ENCODE measurements at places on chromosomes 3 and 15.
A peak's percentile ranks its signal among the peaks of the same experiment; 100 is the strongest.

- no peak for DNase-seq
Measured at GRCh38 chr3:138114431-138114918, 933 bp downstream of the DZIP1L start.

DNA sequence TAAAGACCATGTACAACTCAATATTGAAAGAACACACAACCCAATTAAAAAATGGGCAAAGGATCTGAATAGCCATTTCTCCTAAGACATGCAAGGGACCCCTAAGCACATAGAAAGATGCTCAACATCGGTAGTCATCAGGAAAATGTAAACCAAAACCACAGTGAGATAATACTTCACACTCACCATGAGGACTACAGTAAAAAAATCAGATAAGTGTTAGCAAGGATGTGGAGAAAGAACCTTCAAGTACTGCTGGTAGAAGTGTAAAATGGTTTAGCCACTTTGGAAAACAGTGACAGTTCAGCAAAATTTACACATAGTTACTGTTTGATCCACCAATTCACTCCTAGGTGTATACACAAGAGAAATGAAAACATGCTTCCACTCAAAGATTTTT is 30.1 kb upstream of the XIRP1 start:
- no peak for DNase-seq

- no peak for DNase-seq
Measured at GRCh38 chr15:69777356-69777755, 320.4 kb downstream of the TLE3 start.

DNA sequence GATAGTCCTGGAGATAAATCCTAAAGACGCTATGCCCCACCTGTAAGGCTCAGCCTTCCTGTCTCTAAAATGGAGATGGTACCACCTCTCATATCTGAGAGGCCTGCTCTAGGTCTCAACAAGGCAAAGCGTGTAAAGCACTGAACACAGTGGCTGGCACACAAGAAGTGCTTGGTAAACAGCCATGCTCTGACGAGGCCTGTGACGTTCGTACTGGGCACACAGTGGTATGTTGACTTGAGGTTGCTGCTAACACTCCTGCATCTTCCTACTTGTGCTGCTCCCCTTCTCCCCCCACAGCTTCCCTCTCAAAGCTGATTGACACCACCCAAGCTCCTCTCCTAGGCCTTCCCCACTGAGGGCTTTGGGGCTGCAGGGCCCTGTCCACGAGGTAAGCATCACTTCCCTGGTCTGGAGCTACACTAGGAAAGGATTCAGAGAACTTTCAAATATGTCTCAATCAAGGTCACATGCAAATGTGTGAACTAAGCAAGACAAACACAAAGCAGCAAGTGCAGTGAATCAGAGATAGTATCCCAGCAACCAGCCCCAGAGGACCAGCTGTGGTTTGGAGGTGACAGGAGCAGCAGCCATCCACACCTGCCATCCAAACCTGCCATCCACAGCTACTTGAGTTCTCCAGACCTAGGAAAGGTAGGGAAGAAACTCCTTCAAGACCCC is 177.5 kb downstream of the STT3B start:
- DNase-seq: no peak

GRCh38 chr3:130516645-130517512 is at the start of gene COL6A6:
COL6A6 (plus strand) TSS chr3:130517177; CDS start chr3:130560365, 43,188 bp downstream.
- DNase-seq: no peak

- DNase-seq: no peak
Measured at GRCh38 chr3:176767385-176767784, 429.9 kb downstream of the TBL1XR1 start.

GRCh38 chr3:183878071-183878470 is 6.6 kb downstream of the PARL start:
- no peak for DNase-seq

- no peak for DNase-seq
Measured at GRCh38 chr3:58638591-58638990, 28.0 kb downstream of the FAM3D start.

DNA sequence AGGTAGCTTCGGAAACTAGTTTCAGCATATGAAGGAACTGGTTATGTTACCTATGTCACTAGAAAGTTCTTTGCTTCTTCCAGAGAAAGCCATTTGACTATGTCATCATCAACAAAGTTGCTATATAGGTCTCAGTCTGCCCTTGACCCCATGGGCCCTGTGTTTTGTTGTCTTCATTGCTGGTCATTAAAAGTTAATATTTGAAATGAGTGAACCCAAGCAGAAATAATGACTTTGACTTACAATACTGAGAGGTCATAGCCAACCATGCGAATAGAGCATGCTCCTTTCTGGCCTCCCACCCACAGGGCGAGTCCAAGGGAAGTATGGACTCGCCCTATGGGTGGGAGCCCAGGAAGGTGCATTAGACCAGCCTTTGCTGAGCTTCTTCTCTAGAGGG is 40.9 kb downstream of the APH1B start:
- no peak for DNase-seq

- DNase-seq: no peak
Measured at GRCh38 chr3:129793942-129794310, 99.6 kb downstream of the TMCC1 start.

GRCh38 chr3:4507024-4507596 is 14.0 kb downstream of the ITPR1 start:
- DNase-seq: no peak

- no peak for DNase-seq
Measured at GRCh38 chr3:194125442-194125841, 10.5 kb upstream of the HES1 start.

GRCh38 chr3:187673012-187673411 is 2.8 kb upstream of the SST start:
- DNase-seq: no peak

GRCh38 chr3:190444576-190445145 is 5.0 kb downstream of the TMEM207 start:
- no peak for DNase-seq

DNA sequence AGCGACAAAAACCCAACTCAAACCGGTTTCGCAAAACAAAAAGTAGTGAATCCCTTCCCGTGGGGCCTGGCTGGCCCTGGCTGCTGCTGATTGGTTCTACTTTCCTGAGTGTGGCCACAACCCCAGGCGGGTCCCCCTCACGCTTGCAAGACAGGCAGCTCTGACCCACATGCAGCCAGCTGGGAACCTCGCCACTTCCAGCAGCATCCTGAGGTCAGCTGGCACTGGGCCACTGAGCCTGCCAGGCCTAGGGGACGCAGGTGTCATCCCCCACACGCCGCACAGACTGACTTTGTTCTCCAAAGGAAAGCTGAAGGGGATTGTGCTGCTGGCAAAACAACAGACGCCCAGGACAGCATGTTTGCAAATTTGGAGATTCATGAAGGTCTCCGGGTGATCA is 111.1 kb downstream of the TPRA1 start:
- no peak for DNase-seq

GRCh38 chr15:71708741-71709140 is 101.6 kb upstream of the NR2E3 start:
- DNase-seq: no peak

DNA sequence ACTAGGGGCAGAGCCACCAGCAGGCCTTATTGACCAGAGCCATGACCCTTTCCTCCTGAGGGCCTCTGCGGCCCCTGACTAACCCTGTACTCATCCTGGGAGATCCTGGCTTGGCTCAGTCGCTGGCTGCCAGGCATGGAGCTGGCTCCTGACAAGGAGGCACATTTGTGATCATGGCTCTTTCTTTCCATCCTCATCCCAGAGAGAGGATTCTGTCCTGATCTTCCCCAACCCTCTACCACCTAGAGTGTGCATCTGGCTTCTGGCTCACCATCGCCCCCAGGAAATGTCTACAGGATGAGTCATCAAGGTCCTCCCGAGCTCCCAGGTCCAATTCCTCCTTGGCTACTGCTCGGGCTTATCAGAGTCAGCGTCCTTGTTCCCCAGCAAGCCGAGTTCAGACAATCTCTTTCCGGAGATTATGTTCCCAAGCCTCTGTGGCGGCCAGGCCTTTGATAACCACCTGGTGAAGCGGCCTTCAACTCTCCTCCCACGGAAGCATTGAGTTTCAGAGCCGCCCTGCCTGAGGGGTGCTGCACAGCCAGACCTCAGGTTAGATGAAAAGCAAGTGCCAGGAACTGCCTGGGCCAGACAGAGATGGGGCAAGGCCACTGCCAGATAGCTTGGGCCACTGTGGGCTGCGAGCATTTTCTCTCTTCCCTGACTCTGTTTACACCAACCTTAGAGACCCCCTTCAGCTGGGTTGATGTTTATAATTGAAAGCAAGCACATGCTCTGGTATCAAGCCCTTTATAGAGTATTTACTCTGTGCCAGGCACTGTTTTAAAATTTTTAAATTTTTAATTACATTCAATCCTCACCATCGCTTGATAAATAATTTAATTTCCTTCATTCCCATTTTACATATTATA is 44.3 kb upstream of the MRPS22 start:
- no peak for DNase-seq

DNA sequence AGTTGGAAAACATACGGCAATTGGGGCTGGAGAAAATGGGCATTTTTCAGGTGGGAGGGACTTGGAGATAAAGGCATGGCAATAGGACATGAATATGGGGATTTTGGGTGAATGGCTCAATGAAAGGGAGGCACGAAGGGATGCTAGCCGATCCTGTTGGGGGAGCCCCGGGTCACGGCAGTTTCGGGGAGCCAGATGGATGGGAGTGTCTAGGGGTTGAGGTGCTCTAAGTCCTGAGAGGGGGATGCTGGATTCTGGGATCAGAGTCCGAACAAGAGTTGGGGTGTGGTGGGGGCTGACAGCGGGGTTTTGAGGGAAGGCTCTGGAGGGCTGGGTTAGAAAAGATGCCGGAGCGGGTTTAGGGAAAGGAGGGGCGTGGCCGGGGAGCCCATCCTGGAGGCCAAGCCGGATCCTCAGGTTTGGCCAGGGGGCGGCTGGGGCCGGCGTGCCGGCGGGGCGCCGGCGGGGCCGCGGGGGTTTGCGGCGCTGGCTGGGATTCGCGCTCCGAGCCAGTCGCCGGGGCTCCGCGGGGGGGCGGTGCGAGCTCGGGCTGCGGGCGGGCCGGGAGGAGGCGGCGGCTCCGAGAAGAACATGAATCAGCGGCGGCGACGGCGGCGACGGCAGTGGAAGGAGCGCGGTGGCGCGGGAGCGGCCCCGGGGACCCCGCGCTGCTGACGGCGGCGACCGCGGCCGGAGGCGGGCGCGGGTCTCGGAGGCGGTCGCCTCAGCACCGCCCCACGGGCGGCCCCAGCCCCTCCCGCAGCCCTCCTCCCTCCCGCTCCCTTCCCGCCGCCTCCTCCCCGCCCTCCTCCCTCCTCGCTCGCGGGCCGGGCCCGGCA is at the start of gene TYRO3:
TYRO3 (plus strand) TSS at position 813 of the 839 bp plus-strand sequence. CDS start 46 bp downstream, outside the sequence.
- DNase-seq: peak; percentile 72

DNA sequence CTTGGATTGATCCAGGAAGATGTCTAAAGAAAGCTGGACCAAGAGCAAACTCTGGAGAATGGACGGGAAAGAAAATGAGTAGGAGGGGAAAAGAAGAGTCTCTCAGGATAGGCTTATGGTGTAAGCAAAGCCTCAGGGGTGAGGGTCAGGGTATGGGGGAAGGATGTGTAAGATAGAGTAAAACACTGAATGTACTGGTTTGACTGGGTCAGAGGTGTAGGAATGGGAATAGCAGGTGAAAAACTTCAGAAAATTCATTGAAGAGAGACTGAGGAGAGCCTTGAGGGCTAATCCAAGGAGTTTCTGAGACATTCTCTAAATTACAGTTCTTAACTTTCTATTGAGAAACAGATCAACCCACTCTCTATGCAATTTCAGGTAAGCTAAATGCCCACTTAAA is 857.3 kb downstream of the FHIT start:
- no peak for DNase-seq

- no peak for DNase-seq
Measured at GRCh38 chr3:122609798-122610559, 32.5 kb downstream of the PARP15 start.

GRCh38 chr3:106631373-106632108 is 745.7 kb upstream of the CCDC54 start:
- DNase-seq: no peak

- no peak for DNase-seq
Measured at GRCh38 chr3:134315286-134316106, 58.8 kb downstream of the AMOTL2 start.

GRCh38 chr3:183439515-183439914 is 11.1 kb upstream of the MCF2L2 start:
- no peak for DNase-seq

GRCh38 chr3:116198087-116198486 is 247.2 kb downstream of the LSAMP start:
- no peak for DNase-seq

GRCh38 chr15:87711026-87711425 is 545.5 kb downstream of the NTRK3 start:
- no peak for DNase-seq
